HuH-7.5 (cell line): ENCODE measurements at places on chromosomes 3 and 15.

GRCh38 chr15:48721061-48721810 is 75.7 kb upstream of the FBN1 start:
- no peak for DNase-seq

GRCh38 chr15:73617301-73617831 is 15.8 kb downstream of the NPTN start:
- DNase-seq, result no peak

DNA sequence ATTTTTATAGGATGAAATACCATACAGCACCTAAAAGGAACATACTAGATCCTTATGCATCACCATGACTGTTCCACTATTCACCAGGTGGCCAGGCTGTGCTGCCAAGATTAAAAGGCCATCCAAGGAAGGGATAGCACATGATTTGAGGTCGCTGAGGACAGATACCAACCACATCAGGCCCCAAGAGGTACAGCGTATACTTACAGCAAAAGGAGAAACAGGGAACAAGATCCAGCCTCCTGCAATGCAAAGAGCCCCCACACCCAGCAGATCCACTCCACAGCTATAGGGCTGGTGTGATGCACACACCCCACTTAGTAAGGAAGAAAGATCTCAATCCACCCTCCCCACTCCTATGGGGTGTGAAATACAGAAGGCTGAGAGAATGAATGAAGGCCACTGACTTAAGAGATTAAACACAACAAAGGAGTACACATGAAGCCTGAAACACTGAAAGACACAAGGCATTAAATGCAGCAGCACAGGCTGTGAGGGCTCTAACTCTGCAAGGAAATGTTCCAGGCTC is 32.0 kb upstream of the ZNF445 start:
- no peak for DNase-seq

GRCh38 chr3:73734211-73735089 is 109.7 kb upstream of the PDZRN3 start:
- DNase-seq, result no peak

DNA sequence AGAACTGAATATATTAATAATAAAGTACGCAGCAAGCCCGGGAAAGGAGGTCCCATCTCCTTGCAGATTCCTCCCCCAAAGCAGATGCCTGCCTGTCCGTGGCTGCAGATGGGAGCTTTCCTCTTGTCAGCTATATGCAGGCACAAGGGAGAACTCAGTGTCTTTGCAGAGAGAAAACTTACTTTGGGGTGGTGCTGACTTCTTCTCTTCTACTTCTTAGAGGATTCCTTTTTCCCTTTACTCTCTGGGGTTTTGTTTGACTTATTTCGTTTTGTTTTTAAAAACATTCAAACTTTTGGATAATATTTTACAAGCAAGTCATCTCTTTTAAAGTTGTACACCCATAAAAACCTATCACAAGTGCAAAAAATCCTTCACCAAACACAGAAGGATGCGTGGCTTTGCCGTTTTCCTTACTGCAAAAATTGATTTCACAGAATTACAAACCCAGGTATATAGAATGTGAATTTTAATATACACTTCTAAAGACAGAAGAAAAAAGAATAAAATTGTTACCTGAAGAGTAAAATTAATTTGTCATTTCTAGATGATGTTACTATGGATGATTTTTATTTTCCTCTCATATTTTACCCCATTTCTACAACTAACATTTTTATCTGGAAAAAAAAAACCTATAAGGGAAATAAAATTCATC is 65.3 kb upstream of the IGF1R start:
- DNase-seq, result no peak

- no peak for DNase-seq
Observed at GRCh38 chr3:72123908-72124441, 339.0 kb upstream of the PROK2 start.

- DNase-seq, result no peak
Observed at GRCh38 chr3:108513961-108514360, 3.6 kb upstream of the MYH15 start.

- no peak for DNase-seq
Observed at GRCh38 chr3:178393146-178393545, 143.1 kb upstream of the KCNMB2 start.

DNA sequence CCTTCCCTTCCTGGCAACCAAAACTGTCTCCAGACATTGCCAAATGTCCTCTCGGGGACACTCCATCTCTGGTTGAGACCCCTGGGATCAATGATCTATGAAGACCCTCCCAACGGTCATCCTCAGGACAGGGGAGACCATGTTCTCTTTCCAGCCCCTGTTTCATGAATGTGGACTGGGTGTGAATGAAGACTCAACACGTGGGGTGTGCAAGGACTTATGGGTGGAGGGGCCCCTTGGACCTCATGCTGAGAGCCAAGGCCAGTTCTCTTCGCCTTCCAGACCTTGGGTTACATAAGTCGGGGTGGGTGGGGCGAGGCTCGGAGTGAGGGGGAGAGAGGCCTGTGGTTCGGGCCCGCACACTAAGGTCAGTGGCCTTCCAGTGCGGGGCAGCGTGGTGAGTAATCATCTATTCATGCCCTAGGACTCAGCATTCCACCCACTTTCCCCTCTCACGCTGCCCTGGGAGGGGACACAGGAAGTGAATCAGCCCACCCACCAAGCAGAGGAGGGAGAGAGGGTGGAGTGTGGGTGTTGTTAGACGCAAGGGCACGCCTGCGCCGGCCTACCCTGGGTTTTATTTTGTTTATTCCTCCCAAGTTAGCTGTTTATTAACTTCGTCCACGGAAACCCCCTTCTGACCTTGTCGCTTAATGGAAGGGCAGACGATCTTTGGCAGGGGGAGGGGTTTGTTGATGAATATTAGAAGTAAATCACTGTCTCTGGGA is 6.7 kb downstream of the PAQR5 start:
- DNase-seq, result no peak

- no peak for DNase-seq
Observed at GRCh38 chr3:113088616-113089015, 97.8 kb downstream of the GTPBP8 start.

- DNase-seq, result no peak
Observed at GRCh38 chr3:86578071-86578470, 412.9 kb downstream of the VGLL3 start.

DNA sequence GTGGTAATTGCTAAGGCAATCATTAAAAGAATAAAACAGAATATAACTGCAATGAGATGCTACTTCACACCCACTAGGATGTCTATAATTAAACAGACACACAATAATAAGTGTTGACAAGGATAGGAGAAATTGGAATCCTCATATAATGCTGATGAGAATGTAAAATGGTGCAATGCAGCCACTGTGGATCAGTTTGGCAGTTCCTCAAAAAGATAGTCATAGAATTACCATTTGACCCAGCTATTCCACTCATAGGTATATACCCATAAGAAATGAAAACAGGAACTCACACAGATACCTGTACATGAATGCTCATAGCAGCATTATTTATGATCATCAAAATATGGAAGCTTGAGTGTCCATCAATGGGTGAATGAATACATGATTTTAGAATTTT is 9.6 kb upstream of the RNF111 start:
- no peak for DNase-seq

DNA sequence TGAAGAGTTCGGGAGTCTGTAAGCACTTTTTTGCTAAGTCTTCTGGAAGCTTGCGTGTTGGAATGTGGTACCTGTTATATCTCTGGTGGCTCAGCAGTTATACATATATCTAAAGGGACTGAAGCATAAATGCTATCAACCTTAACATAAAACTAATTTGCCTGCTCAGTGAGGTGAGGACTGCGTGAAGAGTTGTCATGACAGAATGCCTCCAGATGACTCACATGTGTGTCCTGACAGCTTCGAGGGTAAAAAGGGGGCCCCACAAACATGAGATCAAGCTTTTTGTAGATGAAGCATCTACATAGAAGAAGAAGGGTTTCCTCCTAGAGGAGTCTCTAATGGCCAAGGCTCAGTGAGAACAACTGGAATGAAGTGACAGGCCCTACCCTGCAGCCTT is 88.8 kb upstream of the C3orf80 start:
- DNase-seq, result no peak

- DNase-seq, result no peak
Observed at GRCh38 chr3:43695863-43696262, 5.1 kb downstream of the ABHD5 start.

DNA sequence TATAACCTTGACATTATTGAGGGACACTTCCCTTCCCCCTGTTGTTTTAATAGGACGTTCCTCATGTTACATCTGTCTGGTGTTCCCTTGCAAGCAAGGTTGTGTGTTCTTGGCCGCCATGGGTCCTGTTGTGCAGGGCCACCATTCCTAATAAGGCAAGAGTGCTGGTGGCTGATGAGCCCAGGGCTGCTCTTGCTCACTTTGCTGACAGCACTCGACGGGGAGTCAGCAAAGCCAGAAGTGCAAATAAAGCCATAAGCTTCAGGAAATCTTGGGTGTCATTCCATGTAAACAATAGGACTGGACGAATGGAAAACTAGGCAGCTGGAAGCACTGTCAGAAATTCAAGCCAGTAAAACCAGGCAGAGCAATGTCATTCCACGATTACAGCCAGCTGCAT is 75.8 kb downstream of the SQOR start:
- no peak for DNase-seq

- DNase-seq, result no peak
Observed at GRCh38 chr3:27880969-27881892, 159.1 kb upstream of the EOMES start.

GRCh38 chr3:25273582-25274171 is 154.4 kb upstream of the RARB start:
- DNase-seq, result no peak

DNA sequence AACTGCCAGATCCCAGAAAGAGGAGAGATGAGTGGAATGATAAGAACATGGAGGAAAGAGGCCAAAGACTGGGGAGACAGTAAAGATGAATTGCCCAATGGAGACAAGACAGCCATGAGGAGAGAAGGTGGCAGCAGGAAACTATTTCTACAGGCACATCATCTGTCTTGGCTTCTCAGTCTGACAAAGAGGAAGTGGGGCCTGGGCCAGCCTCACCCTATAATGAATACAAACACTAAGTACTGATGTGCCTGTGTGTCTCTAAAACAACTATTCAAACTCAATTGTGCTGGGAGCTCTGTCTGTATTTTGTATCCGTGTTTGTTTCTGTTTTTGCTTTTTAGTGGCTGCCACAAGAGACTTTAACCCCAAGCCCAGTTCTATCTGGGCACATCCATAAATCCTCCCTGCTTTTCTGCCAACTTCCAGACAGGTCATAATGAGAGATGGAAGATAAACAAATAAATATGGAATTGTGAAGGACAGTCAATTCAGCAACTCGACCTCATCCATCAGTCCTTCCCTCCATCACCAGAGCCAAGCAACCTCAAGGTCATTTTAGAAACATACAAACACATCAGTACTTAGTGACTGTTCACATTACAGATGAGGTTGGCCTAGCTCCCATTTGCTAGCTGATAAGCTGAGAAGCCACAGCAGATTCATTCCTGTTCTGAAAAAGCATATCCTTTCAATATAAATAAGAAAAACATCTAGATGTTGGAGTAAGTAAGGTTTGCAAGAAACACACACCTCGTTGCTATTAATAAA is 116.7 kb downstream of the CADPS start:
- no peak for DNase-seq

DNA sequence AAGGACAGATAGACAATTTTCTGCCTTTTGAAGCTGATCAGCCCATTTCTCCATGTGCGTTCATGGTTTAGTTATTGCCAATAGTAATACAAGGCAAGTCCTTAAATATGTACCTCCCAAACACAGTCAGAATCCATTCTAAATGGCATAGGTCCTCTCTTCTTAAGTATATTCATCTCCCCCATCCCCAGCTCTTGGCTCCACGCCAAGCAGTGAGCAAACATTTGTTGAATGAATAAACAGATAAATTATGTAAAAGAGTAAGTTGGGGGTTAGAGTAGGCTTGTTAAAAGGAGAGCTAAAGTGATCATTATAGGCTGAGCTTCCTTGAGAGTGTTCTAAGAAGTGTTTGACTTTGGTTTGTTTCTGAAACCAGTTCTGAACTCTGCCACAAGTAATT is 241.3 kb downstream of the ITPR1 start:
- DNase-seq, result no peak

DNA sequence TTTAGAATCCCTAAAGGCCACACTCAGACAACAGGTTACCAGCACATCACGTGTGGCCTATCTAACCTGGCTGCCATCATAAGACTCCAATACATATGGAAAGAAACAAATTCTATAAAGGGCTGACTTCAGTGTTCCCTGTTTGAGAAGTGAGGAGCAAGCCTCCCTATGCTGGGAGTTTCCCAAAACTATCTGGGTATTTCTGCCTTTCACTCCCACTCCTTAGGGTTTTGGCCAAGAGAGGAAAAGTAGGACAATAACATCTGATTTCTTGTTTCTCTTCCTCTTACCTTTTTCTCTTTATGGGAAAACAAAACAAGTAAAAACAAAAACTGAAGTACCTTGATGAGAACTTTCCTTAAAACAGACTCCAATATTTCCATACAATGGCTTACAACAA is 121.5 kb upstream of the COL8A1 start:
- DNase-seq, result no peak

GRCh38 chr3:108221393-108221792 is 831 bp downstream of the IFT57 start:
- no peak for DNase-seq
